Cortex of kidney (tissue), 1 donor: ENCODE measurements at places on chromosomes 5 and 9.

- no peak for DNase-seq
Measured at GRCh38 chr9:132147331-132147730, 14.5 kb upstream of the NTNG2 start.

GRCh38 chr5:52665559-52665958, 122.2 kb upstream of the ITGA1 start:
- DNase-seq: no peak

DNA sequence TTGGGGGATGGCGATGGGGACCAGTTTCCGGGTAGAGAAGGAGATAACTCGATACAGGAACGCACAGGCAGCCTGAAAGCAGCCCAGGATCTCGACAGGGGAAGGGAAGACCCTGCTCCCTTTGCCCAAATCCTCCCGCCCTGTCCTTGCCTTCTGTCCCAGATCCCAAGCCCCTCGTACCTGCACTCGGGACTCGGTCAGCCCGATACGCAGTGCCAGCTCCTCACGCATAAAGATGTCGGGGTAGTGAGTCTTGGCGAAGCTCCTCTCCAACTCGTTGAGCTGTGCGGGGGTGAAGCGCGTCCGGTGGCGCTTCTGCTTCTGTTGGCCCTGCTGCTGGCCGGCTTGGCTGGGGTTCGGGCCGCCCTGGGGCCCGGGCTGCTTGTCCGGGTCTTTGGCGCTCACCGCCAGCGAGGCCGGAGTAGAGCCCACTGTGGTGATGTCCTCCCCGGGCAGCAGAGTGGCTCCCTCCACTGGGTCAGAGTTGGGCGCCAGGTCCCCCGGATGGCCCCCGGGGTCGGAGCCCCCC, 1.8 kb downstream of the OTP start:
- no peak for DNase-seq

DNA sequence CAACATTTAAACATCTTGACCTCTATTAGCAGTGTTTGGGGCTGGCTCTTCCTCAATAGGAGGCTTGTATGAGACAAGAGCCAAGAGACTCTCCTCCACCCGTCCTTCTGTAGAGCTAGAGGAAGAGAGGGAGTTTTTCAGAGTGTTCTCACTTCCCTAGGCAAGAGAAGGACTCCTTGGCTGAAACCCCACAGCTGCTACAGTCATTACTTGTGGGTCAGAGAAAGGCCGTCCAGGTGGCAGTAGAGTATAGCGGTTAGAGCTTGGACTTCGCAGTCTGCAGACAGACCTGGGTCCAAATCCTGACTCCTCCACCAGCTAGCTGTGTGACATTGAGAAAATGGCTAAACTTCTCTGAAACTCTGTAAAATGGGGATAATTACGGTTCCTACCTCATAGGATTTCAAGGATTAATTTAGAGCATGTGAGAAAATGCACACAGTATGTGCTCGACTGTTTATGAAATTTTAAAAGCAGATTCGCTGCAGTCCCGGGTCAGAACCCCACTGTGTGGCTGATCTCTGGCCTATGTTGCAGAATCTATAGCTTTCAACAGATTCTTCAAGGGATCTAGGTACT, 80.8 kb upstream of the ARAP3 start:
- no peak for DNase-seq

- no peak for DNase-seq
Measured at GRCh38 chr9:77779010-77779409, 130.9 kb upstream of the GNA14 start.

GRCh38 chr9:127295005-127295404, 30.4 kb downstream of the GARNL3 start:
- DNase-seq: no peak

DNA sequence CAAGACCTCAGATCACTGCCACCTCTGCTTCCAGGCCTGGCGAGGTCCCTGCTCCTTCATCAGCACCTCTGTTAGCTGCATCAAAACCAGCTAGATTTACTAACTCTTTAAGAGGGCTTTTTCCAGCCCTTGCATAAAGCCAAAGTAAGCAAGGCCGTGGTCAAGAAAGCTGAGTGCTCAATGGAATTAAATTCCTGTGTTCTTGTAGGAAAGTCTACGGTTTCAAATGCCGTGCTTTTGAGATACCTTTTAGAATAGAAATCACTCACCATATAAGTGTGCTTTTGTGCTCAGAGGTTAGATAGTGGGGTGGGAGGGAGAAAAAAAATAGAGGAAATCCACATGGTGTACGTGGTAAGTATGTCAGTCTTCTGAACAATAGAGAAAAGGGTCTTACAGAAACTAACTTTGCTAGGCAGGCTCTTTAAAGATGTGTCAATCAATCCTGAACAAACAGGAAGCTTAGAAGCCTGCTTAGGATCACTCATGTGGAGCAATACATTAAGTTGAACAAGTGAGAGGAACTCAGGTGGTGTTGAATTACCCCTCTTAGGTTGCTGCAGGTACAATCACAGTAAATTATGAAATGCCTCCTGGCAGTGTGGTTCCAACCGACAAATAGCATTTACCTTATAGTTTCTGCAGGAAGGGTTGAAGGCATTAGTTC, 79.7 kb downstream of the SEMA6A start:
- no peak for DNase-seq

DNA sequence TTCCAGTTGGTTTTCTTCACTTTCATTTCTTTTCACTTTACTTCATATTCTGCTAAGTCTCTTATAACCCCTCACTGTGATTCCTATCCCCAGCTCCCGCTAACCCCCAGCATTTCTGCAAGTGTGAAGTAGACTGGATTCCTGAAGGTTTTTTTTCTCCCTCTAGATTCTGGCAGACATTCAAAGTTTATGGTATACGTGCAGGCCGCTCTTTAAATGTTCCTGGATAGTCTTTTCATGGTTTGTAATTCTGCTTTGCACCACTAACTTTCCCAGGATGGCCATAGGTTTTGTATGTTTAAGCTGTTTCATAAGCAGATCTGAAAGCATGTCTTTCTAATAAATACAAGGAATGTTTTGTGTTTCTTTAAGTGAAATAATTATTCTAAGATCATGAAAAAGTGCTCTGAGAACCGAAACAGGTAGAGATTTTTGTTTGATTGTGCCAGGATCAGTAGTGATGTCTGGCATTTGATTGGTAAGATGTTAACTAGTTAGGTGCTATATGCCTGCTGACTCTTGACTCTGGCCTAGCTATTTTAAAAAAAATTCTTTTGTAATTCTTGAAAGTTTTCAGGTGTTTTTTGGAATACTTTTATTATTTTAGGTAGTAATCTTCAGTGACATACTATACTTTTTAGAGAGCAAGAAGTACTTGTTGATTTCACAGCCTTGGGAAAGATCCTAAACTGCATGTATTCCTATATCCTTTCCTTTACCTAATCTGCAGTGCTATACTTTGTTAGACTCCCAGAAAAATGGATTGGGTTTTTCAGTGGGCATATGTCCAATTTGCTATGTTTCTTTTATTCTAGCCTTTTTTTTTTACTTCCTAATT, 29.7 kb downstream of the CNOT6 start:
- DNase-seq: no peak

DNA sequence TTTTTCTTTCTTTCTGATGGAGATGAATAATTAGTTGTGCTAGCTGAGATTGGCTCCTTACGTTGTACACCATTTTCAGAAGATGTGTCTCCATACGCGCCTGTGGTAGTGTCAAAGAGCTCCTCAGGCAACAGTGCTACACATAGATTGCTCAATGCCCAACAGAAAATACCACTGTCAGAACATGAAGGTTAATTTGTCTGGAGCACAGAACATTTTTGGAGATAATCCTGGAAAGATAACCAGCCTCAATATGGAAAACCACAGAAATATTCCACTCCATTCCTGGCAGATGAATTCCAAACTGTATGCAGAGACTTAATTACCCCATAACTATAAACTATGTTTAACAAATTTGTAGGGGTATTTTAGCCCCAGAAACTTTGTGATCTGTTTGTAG, 233.6 kb downstream of the MARCHF11 start:
- no peak for DNase-seq

- DNase-seq: no peak
Measured at GRCh38 chr9:35923927-35924763, 14.9 kb downstream of the SPAAR start.

GRCh38 chr5:160159991-160160792, 40.9 kb upstream of the PWWP2A start:
- no peak for DNase-seq

GRCh38 chr5:93599001-93599379, 16.0 kb downstream of the NR2F1 start:
- no peak for DNase-seq

- DNase-seq: no peak
Measured at GRCh38 chr5:130773813-130774212, 391.2 kb downstream of the HINT1 start.

- no peak for DNase-seq
Measured at GRCh38 chr5:93018461-93018860, 562.6 kb downstream of the NR2F1-AS1 start.

DNA sequence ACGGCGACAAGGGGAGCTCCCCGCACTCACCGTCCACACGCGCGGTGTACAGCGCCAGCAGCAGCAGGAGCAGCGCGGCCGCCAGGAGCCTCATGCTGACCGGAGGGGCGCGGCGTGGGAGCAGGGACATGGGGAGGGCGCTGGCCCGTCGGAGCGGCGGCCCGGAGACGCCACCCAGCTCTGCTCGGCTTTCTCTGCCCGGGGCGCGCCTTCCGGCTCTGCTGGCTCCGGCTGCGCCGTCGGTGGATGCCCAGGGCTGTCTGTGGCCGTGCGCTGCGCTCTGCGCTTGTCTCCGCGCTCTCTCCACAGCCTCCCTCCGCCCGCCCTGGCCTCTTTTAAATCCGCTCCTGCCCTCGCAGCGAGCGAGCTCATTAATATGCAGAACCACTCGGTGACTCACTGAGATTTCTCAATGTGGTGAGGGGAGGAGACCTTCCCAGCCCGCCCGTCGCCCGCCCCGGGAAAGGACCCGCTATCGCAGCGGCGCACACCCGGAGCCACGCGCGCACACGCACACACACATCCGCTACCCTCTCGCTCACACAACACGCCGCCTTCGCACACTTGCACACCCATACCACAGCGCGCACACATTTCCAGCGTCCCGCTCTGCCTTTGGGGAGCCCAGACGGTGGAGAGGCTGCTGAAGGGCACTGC, at the start of gene CXCL14:
Gene CXCL14, minus strand, starts transcription at position 307 of the 657 bp plus-strand sequence. Its CDS starts 213 bp downstream, at position 94.
- DNase-seq: no peak

- DNase-seq: no peak
Measured at GRCh38 chr5:160469156-160470144, 47.8 kb downstream of the PTTG1 start.

DNA sequence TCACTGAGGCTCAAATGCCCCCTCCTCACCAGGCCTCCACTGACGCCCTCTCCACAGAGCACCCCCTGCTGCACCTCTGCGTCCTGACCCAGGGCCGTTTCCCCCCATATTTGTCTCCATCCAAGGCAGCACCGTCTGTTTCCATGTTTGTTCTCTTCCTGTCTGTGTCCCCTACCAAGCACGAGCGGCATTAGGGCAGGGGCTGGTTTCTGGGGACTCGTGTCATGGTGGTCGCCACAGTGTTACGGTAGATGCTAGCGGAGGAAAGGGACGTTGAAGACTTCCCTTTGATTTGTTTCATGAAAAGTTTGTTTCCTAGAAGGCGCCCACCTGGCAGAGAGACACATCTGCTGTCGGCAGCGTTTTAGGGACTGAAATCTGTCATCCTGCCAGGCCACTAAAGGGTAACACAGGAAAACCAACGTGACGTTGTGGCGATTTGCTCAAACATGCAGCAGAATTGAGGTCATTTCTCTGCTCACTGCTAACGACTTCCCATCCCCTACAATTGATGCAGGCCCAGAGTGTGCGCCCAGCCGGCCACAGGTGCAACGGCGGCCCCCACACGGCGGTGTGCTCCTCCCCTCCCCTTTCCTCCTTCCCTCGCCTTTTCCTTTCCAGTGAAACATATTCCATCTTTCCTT, 79.3 kb upstream of the IRX4 start:
- DNase-seq: no peak

- no peak for DNase-seq
Measured at GRCh38 chr9:35274993-35275392, 113.2 kb downstream of the UNC13B start.

GRCh38 chr5:143244000-143244736, 159.3 kb downstream of the NR3C1 start:
- DNase-seq: no peak

GRCh38 chr9:21030389-21031035, 928 bp downstream of the HACD4 start:
- DNase-seq: no peak

GRCh38 chr9:114392749-114393112, 4.9 kb upstream of the AKNA start:
- DNase-seq: no peak

- DNase-seq: no peak
Measured at GRCh38 chr5:168481330-168481788, 4.9 kb upstream of the RARS1 start.

DNA sequence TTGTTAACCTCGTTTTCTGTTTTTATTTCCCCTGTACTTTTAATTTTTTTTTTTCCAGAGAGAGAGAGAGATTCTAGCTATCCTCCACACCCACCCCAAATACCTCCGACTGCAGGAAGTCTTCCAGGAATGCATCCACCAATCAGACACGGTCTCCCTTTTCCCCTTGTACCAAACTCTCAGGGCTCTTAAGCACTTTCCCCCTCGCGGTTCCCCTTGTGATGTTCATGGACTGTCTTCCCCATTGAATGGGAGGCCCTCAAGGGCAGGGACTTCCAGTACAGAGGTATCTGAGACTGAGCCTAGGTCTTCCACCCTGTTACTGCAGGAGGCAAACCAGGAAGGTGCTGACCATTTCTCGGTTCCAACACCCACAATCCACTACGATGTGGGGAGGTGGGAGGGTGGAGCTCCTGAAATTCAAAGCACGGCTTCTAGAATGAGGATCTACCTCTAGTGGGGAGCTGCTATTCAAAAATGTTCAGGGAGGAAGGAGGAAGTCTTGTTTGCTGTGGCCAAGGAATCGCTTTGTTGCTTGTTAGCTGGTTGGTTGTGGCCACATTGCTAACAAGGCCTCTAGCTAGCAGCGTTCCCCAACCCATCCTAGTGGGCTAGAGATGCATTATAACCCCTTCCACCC, 37.5 kb upstream of the PTGS1 start:
- no peak for DNase-seq

DNA sequence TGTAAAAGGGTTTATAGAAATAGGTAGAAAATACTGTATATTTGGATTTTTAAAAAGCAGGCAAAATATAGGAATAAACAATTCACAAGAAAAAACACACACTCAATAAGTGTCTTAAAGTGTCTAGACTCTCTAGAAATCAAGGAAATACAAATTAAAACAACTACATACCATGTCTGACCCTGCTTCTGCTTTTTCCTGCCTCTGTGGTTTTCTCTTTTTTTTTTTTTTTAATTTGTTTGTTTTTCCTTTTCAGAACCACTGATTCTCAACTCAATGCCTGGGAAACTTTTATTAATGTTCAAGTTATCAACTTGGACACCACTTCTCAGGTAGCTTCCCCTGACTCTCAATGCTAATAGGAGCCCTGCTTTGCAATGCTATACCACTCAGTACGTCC, 25.5 kb upstream of the TAS2R1 start:
- DNase-seq: no peak

GRCh38 chr5:58188262-58188651, 271.6 kb downstream of the PLK2 start:
- no peak for DNase-seq

GRCh38 chr5:146640285-146640896, 124.4 kb upstream of the GPR151 start:
- no peak for DNase-seq

GRCh38 chr5:87268126-87268969, 665 bp downstream of the RASA1 start:
- no peak for DNase-seq
